Spleen (tissue), 13 donors: ENCODE measurements at places on chromosomes 6 and 20. TPM values are rescaled to one million over a fixed set of nuclear protein-coding genes. Genes with fewer than 3 reads are reported as not detected.
A peak's percentile ranks its signal among the peaks of the same experiment; 100 is the strongest.

DNA sequence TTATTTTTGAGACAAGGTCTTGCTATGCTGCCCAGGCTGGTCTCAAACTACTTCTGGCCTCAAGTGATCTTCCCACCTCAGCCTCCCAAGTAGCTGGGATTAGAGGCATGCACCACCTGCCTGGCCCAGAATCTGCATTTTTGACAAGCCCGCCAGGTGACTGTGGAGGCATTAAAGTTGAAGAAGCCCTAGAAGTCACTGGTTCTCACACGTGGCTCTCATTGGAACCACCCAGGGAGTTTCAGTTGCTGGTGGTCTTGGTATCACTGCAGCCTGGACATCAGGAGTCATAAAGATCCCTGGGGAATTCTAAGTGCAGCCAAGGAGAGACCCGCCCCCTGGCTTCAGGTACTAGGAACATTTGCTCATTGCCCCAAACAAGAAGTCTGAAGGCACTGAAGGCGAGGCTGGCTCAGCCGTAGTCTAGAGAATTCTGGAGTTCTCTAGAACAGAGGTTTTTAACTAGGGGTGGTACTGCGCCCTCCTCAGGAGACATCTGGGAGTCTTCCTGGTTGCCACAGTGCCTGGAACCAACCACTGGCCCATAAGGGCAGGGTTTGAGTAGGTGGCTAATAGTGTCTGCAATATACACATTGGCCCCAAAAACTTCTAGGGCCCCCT is 182.8 kb downstream of the ZMYND8 start:
- no peaks in the 10 kb centered on the region for H3K36me3 ChIP-seq
- DNase-seq, result peak; percentile 52
- H3K4me1 ChIP-seq, result no peaks in the 10 kb centered on the region
- H3K27ac ChIP-seq, result no peak overlapping the region
- no peak overlapping the region for H3K4me3 ChIP-seq
- no peaks in the 10 kb centered on the region for H3K27me3 ChIP-seq

GRCh38 chr6:159691133-159691962 is 1.7 kb downstream of the SOD2 start:
- no peaks in the 10 kb centered on the region for H3K27me3 ChIP-seq
- peak overlapping the region; percentile 95 for H3K27ac ChIP-seq
- H3K4me3 ChIP-seq, result peak overlapping the region; percentile 90
- no peak for DNase-seq
- peaks cover 40% of the 10 kb centered on the region for H3K36me3 ChIP-seq

DNA sequence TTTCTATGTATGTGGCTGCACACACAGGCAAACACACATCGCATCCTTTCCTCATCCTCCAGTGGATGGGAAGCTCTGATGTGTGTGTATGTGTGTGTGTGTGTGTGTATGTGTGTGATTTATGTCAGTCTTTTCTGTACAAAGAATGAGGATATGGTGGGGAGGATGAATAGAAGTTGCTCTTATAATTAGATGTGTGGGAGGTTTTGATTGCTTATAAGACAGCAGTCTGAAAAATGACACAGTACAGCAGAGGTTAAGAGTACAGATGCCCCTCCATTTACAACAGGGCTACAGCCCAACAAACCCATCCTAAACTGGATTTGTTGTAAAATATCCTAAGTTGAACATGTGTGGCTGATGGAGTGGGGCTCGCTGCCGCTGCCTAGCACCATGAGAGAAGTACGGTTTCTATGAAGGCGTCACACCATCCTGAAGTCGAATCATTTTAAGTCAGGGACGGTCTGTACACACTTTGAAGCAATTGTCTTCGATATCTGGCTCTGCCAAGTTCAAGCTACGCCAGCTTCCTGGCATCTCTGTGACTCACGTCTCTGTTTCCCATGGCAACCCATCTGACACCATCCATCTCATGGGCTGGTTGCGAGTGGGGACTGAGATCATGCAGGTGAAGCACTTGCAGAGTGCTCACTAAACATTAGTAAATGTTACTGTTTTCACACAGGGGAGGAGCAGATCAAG is 252.6 kb downstream of the MYLK4 start:
- no peak for DNase-seq
- no peak overlapping the region for H3K27ac ChIP-seq
- no peaks in the 10 kb centered on the region for H3K36me3 ChIP-seq
- H3K27me3 ChIP-seq, result peaks cover 13% of the 10 kb centered on the region

GRCh38 chr6:119129148-119129967 is 50.9 kb upstream of the FAM184A start:
- no peaks in the 10 kb centered on the region for H3K27me3 ChIP-seq
- no peaks in the 10 kb centered on the region for H3K4me1 ChIP-seq
- no peaks in the 10 kb centered on the region for H3K36me3 ChIP-seq
- DNase-seq, result no peak
- H3K27ac ChIP-seq, result no peak overlapping the region

GRCh38 chr6:45478240-45478639 is 100.5 kb upstream of the SUPT3H start:
- H3K36me3 ChIP-seq, result no peaks in the 10 kb centered on the region
- no peaks in the 10 kb centered on the region for H3K27me3 ChIP-seq
- H3K4me3 ChIP-seq, result no peak overlapping the region

The EXOC2 gene
- 31.5 TPM for total RNA-seq

The THBD gene
- 67.9 TPM for total RNA-seq

The BMP5 gene
- not detected for total RNA-seq

DNA sequence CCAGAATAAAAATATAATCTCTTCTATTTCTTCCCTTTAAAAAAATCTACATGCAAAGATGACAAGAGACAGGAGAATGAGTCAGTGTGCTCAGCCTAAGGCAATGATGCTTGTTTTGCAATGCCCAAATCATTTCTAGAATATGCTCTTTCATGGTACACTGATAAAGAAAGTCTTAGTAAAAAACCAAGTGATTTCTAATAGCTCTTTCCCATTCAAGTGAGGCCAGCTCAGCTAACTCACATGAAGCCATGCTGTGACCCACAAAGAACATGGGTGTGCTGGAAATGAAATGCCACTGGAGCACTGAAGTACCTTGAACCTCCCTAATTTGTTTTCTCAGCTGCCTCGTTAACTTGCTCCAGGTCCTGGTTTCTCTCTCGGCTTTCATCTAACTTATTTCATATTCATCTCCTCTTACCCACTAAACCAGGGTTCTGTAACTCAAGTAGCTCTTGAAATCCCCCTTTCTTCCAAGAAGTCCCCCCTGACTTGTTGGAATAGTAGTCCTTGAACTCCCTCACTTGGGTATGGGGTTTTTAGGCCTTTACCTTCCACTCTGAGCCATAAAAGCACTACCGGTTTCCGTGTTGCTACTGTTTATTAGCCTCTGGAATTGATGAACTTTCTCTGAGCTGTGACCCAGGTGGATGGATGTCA is 92.7 kb downstream of the IRF4 start:
- no peaks in the 10 kb centered on the region for H3K36me3 ChIP-seq
- H3K4me3 ChIP-seq, result no peak overlapping the region
- no peak for DNase-seq
- no peak overlapping the region for H3K27ac ChIP-seq
- H3K4me1 ChIP-seq, result peaks cover 12% of the 10 kb centered on the region

The ZMYND8 gene
- 64.0 TPM for total RNA-seq

The FLRT3 gene
- total RNA-seq, result 0.26 TPM

GRCh38 chr6:138800377-138801150 is 4.7 kb downstream of the ECT2L start:
- H3K27ac ChIP-seq, result no peak overlapping the region
- H3K36me3 ChIP-seq, result no peaks in the 10 kb centered on the region

The MYH7B gene
- 1.7 TPM for total RNA-seq

GRCh38 chr6:53718597-53719460 is 53.3 kb upstream of the KLHL31 start:
- H3K4me1 ChIP-seq, result no peaks in the 10 kb centered on the region
- no peak overlapping the region for H3K27ac ChIP-seq
- no peak for DNase-seq
- no peak overlapping the region for H3K4me3 ChIP-seq

DNA sequence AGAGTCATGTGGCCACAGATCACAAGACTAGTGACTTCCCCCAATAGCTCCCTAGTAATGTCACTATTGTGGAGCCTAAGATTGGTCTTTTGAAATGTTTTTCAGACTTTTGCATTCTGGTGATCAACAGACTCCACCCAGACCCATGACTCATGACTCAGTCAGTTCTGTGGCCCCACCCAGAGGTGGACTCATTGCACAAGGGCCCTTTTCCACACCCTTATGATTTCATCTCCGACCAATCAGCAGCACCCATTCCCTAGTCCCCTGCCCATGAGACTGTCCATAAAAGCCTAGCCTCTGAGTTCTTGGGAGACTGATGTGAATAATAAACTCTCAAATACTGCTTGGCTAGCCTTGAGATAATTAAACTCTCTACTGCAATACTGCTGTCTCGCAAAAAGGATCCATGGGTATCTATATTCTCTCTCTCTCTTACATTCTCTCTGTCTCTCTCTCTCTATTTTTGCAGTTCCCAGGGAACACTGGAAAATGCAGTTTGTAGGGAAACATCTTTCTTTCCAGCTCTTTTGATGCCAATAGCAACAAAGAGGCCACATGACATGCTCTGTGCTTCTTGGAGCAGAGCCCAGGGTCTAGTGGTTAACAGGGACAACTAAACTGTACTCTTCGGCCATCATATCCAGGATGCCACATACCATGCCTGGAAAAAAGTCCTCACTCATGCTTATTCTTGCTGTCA is 71.3 kb upstream of the IYD start:
- DNase-seq, result no peak
- H3K27ac ChIP-seq, result no peak overlapping the region
- H3K4me1 ChIP-seq, result no peaks in the 10 kb centered on the region
- H3K27me3 ChIP-seq, result no peaks in the 10 kb centered on the region

The SLC17A5 gene
- total RNA-seq, result 22.8 TPM

The LY6G6C gene
- 0.77 TPM for total RNA-seq

DNA sequence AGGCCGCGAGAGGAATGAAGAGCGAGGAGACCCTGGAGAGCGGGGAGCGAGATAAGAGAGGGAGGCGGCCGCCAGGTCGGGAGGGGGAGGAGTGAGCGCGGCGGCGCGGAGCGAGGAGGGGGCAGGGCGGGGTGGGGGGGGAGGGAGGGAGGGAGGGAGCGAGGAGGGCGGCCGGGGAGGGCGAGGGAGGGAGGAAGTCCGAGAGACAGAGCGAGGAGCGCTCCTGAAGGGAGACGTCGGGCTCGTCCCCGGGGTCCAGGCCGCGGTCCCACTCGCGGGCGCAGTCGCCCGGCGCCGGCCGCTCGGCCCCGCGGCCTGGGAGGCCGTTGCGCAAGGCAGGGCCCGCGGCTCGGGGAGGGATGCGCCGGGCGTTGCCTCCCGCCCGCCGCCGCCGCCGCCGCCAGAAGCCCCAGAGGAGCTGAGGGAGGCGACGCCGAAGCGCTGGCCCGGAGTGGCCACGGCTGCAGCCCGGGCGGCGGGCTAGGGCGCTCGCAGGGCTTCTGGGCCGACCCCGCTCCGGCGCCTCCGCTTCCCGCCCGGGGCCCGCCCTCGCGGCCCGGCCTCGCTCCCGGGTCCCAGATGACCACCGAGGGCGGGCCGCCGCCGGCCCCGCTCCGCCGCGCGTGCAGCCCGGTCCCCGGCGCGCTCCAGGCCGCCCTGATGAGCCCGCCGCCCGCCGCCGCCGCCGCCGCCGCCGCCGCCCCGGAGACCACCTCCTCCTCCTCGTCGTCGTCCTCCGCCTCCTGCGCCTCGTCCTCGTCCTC is at the start of gene FOXF2:
Gene FOXF2, plus strand, starts transcription at position 208 of the 764 bp plus-strand sequence. Its CDS starts 372 bp downstream, at position 580.
- H3K36me3 ChIP-seq, result no peaks in the 10 kb centered on the region
- H3K4me1 ChIP-seq, result peaks cover 32% of the 10 kb centered on the region
- DNase-seq, result peak; percentile 57
- H3K4me3 ChIP-seq, result peak within 1 kb of the TSS; percentile 66
- H3K27ac ChIP-seq, result no peak within 1 kb of the TSS

DNA sequence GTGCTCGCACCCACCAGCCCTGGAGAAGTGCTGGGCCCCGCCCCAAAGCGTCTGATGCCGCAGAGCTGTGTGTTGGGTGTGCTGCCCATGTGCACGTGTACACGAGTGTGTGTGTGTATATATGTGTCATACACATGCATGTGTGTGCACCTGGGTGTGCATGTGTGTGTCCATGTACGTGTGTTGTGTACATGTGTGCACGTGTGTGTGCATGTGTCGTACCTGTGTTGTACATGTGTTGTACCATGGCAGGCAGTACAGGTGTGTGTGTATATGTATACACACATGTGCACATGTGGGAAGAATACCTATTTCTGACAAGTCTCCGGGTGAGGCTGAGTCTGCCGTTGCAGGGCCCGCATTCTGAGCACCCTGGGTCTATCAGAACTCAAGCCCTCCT is 6.2 kb upstream of the MRGBP start:
- no peaks in the 10 kb centered on the region for H3K27me3 ChIP-seq
- peaks cover 25% of the 10 kb centered on the region for H3K4me1 ChIP-seq
- H3K4me3 ChIP-seq, result no peak overlapping the region
- DNase-seq, result no peak
- no peaks in the 10 kb centered on the region for H3K36me3 ChIP-seq
- no peak overlapping the region for H3K27ac ChIP-seq

DNA sequence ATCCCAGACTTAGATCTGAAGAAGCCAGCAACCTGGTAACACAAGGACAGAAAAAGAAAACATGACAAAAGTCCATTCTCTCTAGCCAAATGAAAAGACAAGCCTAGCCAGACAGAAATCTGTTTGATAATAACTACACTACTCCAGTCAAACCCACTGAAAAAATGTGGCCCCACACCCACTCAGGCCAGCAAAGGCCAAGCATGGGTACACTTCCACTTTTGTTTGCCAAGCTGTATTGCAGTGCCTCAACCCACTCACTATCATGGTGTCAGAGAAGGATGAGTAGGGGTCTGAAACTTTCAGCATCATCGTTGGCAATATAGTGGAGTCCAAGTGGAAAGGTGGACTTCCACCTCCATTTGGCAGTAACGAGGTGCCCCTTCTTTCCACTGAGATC is 45.8 kb downstream of the EPM2A start:
- H3K27ac ChIP-seq, result no peak overlapping the region
- H3K4me3 ChIP-seq, result no peak overlapping the region
- DNase-seq, result no peak
- no peaks in the 10 kb centered on the region for H3K36me3 ChIP-seq
- H3K27me3 ChIP-seq, result no peaks in the 10 kb centered on the region

DNA sequence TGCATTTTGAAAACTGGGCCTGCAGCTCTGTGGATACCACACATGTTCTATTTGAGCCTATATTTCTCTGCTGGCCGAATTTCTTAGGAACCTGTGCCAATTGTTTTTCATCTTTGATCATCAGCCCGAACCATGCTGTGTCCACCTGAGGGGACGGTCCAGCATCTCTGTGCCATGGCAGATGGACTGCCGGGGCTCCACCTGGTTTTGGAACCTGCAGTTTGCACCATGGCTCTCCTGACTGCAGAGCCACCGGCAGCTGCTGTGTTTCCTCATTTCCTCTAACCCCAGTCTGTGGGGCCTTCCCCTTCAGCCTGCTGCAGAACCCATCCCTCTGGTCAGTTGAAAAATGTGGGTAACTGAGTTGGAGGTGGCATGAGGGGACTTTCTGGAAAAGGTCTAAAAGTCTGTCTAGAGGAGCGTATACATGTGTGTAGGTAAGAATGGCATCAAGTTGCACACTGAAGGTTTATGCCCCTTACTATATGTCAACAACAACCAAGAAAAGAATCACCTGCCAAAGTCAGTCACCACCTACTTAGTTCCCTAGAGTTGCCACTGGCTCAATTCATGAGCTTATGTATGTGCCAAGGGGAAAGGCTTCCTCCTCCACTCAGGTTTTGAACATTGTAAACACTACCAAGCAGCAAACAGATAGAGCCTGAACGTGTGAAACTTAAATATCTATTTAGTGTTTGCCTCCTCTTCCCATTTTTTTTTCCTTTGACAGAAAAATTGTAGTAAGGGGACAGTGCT is 548.2 kb downstream of the PRKN start:
- H3K4me1 ChIP-seq, result peaks cover 20% of the 10 kb centered on the region
- no peak for DNase-seq
- H3K27me3 ChIP-seq, result no peaks in the 10 kb centered on the region
- H3K4me3 ChIP-seq, result no peak overlapping the region
